ENCODE measurements at places on chromosomes 3 and 15.

DNA sequence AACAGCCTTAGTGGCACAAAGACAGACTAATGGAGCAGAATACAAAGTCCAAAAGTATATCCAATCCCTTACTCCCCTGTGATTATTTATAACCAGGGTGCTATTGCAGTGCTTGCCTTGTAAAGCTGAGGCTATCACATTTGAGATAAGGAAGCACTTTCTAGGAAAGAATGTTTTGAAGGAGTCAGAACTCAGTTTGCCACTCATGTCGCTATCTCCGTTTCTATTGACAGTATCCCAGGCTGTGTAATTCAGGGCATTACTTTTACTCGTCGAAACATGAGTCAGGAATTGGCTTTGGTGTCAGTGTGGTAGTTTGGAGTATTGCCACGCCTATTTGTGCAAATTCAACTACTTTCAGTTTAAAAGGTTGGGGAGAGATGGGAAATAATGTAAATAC is 78.4 kb downstream of the FBXL2 start:
- no peak for DNase-seq

DNA sequence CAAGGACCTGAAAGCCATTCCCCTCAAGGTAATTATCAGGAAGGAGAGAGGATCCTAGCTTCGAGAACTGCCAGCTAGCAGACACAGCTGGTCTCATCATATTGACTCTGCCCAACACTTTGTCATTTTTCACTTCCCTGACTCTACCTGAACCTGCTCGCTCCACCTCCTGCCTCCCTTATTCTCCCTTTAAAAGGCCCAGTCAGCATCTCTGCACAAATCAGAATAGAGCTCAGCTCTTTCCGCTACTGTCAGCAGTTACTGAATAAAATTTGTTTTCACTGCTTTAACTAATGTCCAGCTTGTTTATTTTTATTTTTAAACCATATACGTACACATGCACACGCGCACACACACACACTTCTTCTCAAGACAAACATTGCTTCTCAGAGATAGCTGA is 57.2 kb upstream of the MCF2L2 start:
- DNase-seq, result no peak

DNA sequence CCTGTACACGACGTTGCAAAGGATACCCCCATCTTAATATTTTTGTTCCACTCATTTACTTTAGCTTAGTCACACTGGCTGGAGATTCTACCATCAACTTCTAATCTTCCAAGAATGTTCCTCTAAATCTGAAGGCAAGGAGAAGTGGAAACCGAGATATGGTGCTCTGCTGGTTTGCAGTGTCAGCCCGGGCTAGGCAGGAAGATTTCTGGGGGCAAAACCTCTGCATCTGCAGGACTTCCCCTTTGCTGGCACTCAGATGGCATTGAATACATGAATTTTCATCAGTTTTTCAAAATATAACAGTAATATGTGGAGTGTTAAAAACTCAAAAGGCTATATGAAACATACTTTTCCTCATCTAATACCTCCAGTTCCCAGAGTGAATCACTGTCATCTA is 240.4 kb downstream of the RPLP1 start:
- DNase-seq, result no peak

DNA sequence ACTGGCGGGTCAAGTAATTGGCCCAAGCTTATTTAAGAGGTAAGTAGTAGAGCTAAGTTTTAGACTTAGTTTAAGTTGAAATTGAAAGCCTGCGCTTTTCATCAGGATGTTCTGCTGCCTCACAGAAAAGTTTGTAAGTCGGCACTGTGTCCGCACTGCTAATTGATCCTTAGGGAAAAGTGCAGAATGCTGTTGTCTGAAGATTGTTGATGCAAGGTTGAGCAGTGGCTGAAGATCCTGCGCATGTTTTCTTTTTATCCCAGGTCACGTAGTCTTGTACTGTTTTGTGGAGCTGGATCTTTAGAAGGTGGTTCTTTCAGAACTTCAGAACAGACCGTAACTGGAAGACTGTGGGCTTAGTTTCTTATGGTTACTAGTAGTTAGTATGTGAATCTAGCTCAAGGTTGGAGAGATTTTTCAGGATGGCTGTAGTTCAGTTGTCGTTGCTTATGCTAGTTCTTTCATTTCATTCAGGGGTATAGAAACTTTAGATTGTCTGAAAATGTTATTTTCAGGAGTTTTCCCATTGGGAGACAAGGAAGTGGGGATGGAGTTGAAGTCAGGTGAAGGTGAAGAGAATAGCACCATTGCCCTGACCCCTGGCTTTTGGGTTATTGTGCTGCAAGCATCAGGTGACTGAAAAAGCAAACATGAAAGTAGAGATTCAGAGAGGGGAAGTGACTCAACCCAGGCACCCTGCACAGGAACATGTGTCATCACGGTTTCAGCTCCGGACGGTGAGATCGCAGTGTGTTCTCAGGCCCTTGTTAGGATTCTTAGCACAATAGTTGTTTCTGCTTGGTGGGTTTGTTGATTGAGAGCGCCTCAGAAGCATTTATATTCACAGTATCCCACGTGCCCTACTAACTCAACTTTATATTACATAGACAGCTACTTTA is 32.8 kb downstream of the AKAP13 start:
- peak; percentile 62 for DNase-seq

GRCh38 chr3:139546772-139547171 is 7.2 kb upstream of the RBP1 start:
- DNase-seq, result no peak

DNA sequence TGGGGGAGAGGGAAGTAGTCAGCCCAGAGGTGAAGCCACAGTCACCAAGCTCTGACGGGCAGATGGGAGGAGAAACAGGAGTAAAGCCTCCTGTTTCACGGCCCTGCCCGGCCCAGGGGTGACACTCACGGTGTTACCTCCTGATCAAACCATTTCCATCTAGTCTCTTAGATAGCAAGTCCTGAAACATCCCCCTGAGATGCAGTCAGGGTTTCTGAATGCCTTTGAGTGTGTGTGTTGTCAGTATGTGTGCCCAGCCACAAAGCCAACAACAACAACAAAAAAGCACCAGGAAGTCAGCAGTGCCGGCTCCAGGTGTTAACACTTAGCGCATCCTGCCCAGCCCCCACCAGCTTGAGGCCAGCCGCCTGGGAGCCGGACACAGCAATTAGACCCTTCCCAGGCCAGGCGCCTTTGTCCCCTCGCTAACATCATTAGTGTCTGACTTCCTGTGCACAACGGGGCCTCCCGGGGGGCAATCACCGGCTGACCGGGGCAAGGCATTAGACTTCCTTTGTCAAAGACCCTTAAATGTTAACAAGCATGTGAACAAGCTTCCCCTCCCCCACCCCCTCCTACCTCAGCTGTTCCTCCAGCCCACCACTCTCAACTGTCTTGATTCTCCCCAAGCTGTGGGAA is 34.5 kb downstream of the IL17RD start:
- no peak for DNase-seq

GRCh38 chr15:55327387-55327786 is 8.4 kb downstream of the PIGB start:
- DNase-seq, result no peak

- DNase-seq, result no peak
Measured at GRCh38 chr3:196143708-196144382, 62.0 kb upstream of the TFRC start.

DNA sequence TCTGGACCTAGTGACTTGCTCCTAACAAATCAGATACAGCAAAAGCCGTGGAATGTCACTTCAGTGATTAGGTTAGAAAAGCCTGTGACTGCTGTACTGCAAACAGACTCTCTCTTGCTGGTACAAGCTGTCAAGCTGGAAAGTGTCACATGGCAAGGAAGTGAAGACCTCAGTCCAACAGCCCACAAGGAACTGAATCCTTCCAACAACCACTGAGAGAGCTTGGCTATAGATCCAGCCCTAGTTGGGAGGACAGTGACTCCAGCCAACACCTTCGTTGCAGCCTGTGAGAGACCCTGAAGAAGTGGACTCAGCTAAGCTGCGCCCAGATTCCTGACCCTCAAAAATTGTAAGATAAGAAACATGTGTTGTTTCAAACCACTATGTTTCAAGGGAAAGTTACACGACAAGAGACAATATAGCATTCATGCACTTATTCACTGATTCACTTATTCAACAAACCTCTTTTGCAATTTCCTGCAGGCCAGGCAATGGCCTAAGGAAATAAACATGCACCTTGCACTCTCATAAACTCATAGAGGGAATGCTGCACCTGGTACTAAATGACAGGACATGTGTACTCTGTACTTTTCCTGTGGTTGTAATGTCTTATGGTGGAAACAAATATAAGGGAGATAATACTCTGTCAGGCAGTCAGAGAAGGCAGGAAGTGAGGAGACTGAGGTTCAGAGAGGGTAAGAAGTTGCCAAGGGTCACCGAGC is 142.9 kb downstream of the CADPS start:
- no peak for DNase-seq

DNA sequence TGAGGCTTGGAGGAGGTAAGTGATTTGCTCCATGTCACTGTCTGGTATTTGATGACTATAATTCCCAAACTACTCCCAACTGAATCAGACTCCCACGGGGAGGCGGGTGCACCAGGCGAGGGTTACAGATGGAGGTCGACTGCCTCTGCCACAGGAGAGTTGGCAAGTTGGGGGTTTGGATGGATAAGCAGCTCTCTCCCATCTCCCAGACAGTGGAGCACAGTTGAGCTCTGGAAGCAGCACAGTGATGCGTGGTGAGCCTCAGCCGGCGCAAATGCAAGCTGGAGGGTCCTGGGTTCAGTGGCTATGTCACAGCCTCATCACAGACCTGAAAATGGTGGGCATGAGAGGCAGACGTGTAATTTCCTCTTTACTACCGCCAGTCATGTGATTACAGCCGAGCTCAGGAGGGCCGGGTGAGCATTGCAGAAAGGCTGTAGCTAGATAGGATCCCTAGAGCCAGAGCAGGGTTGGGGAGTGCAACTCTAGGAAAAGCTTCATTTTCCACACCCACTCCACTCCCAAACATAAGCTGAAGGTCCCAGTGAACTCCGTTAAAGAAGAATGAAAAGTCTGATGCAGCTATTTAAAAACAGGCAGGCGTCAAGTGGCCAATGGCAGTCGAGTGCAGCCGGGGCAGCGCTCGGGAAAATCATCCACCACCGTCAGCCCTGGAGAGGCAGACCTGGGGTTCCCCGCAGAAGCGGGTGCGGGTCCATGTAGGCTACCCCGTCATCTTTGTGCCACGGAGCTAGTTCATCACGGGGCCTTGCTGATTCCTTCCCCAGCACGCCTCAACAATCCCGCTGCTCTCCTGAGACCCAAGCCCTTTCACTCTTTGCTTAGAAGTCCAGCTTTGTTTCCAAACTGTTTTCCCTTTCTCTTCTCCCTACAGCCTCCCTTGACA is 33.3 kb upstream of the VPS8 start:
- no peak for DNase-seq

DNA sequence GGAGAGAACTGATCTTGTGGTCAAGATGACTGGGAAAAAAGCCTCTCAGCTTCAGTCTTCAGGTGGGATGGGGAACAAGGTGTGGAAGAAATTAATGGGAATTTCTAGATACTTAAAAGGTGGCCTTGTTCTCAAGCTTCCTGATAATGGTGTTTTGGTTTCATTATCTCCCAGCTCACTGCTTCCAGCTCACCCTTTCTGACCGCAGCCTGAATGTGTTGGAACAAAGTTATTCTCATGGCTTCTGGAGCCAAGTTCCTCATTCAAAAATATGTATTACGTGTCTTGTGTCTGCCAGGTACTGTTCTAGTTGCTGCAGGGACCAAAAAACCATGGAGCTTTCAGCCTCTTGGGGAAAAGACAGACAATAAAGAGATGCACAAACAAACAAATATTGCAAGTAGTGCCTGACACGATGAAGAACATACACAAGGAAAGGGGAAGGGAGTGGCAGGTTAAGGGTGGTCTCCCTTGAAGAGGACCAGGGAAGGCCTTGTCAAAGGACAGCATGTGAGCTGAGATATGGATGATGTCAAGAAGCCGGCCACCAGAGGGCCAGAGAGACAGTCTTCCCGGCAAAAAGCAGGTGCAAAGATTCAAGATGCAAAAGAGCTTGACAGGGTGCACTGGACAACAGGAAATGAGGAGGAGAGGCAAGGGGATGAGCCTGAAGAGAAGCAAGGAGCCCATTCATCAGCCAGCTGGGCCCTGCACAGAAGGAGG is 35.5 kb downstream of the ARRDC4 start:
- no peak for DNase-seq

DNA sequence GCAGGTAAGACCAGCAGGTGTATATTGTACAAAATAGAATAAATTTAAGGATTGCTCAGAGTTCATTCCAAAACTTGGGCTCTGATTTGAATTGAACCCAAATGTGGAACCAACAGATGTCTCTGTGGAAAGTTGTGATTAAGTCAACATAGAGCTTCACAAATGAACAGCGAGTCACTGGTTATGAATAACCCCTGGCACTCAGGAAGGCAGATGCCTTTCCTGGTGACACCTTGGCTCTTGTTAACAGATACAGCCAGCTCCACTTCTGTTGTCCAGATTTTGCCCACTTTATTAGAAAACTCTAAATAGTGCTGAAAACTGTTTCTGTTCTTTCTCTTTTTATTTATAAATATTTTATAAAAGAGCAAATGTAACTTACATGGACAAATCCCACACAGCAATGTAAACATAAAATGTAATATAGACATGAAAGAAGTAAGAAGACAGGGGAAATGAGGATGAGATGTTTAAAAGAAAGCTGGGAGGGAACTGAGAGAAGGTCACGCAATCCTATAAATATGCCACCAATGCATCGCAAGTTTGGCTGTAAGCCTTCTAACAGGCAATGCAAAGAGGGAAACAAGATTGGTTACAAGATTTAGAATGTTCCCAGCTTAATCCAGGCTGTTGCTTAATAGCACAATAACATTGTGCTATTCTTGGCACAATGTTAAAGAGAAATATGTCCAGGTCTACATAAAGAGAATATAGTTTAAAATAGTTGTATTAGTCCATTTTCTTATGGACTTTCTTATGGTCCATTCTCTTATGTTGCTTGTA is 495.5 kb downstream of the TAFA4 start:
- DNase-seq, result no peak

GRCh38 chr3:64345371-64345770 is 120.1 kb upstream of the PRICKLE2 start:
- DNase-seq, result no peak

GRCh38 chr3:190281308-190282051 is 40.8 kb downstream of the CLDN1 start:
- DNase-seq, result no peak

GRCh38 chr3:113247675-113248458 is 36.5 kb downstream of the BOC start:
- DNase-seq, result no peak

- no peak for DNase-seq
Measured at GRCh38 chr3:171049861-171050444, 23.4 kb upstream of the SLC2A2 start.

GRCh38 chr3:97816811-97817210 is 5.0 kb upstream of the CRYBG3 start:
- DNase-seq, result no peak

- DNase-seq, result no peak
Measured at GRCh38 chr3:166243511-166243910, 406.3 kb upstream of the BCHE start.

GRCh38 chr15:48049736-48050135 is 71.1 kb upstream of the SLC24A5 start:
- no peak for DNase-seq
